ENCODE measurements at places on chromosomes 2 and 18. TPM values are rescaled to one million over a fixed set of nuclear protein-coding genes. Genes with fewer than 3 reads are reported as not detected.

DNA sequence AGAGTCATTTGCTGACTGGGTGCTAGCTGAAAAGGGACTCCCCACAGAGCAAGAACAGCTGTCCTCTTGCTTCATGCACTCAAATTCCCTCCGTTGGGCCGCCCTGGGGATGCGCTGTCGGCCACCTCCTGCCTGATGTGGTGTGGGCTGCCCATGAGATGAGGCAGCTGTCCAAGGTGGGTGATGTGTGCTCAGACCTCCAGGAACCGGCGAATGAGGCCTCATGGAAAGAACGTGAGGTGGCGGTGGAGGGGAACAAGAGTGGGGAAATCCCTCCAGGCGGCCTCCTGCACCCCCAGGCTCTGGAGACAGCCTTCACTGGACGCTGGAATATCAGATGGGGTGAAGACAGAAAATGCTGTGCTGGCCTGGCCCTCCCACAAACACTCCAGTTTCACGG lies 79.8 kb downstream of the LONRF2 start:
- DNase-seq = no peak

GRCh38 chr2:113058411-113058994 lies 495 bp upstream of the IL36RN start:
- no peak for DNase-seq

SLC5A7 gene
- total RNA-seq = 0.36 TPM

GRCh38 chr2:196743165-196743564 lies 56.3 kb downstream of the GTF3C3 start:
- DNase-seq = no peak

TUBB8B gene
- total RNA-seq = not detected

DNA sequence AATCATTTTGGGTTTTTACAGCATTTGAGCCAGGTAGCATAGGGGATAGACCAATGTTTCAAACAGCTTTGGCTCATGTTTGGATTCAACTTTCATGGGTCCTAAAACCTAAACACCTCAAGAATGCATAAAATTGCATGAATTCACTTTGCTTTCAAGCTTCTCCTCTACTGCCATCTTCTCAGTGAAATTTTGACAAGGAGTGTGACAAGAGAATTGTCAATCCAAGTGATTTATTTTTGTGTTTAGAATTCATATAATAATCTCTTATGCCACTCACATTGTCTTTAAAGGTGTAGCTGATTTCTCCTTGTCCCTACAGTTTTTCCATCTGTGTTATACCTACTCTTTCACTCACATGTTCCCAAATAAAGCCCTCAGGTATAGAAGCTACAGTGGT lies 264.8 kb upstream of the RND3 start:
- no peak for DNase-seq

CHRNG gene
- total RNA-seq = 0.87 TPM
